Left ventricle myocardium inferior (tissue), 1 donor: ENCODE measurements at places on chromosomes 7 and 10. TPM values are rescaled to one million over a fixed set of nuclear protein-coding genes. Genes with fewer than 3 reads are reported as not detected.

Gene CYP2E1
- 1.1 TPM for total RNA-seq

DNA sequence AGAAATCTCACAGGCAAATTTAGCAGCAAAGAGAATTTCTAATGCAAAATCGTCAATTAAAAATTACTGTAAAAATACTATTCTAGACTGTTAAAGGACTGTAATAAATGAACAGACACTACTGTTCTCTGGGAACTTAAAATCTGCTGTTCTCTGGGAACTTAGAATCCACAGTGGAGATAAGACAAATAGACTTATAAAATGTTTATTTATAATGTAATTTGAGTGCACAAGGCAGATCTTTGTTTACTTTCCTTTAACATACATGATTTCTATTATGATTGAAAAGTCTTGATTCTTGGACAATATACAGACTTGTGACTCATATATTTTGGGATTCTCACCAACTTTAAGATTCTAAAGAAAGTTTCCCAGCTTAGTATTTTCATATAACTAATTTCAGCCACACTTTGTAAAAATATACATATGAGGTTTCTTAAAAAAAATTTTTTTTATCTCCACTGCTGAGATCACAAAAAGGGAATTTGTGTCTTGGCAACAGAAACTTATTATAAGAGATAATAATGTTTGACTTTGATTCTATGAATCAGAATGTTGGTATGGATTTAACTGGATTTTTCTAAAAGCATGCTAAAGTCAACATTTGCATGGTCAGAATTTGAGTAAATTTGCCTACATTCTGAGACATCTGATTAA lies 166.3 kb upstream of the RHOBTB1 start:
- H3K27ac ChIP-seq: no peak overlapping the region
- H3K4me3 ChIP-seq: no peak overlapping the region
- no peaks in the 10 kb centered on the region for H3K36me3 ChIP-seq

GRCh38 chr10:16011548-16011947 lies 151.2 kb upstream of the MINDY3 start:
- H3K36me3 ChIP-seq: no peaks in the 10 kb centered on the region
- H3K27ac ChIP-seq: no peak overlapping the region
- DNase-seq: no peak
- no peak overlapping the region for H3K4me3 ChIP-seq

DNA sequence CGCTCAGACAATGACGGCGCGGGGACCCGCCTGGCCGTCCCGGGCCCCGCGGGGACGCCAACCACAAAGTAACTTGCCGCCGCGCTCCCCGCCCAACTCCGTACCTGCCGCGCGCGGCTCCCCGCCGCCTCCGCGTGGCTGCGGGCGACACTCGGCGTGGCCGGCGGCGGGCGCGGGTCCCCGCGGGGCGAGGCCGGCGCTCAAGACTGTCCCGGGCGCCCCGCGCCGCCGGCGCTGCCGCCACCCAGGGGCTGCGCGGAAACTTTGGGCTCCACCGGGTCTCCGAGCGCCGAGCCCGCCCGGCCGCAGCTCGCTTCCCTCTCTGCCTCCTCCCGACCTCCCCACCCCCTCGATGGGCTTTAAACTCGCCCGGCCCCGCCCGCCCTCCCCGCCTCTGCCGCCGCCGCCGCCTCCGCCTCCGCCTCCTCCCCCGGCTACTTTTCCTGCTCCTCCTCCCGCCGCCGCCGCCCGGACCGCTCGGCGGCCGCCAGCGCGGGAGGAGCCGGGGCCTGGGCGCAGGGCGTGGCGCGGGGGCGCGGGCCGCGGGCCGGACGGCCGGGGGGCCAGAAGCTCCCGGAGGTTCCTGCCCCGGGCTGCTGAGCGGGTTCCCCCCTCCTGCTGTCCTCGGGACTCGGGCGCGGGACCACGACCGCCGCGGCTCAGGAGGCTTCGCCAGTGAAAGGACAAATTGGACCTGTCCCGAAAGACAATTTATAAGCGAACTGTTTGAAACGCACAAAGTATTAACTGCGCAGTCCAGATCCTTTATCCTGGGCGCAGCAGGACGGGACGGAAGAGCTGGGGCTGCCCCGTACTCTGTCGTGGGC lies 10.6 kb upstream of the GRB10 start:
- no peaks in the 10 kb centered on the region for H3K36me3 ChIP-seq
- DNase-seq: peak; percentile 76
- H3K4me1 ChIP-seq: peaks cover 43% of the 10 kb centered on the region
- H3K27me3 ChIP-seq: no peaks in the 10 kb centered on the region

DNA sequence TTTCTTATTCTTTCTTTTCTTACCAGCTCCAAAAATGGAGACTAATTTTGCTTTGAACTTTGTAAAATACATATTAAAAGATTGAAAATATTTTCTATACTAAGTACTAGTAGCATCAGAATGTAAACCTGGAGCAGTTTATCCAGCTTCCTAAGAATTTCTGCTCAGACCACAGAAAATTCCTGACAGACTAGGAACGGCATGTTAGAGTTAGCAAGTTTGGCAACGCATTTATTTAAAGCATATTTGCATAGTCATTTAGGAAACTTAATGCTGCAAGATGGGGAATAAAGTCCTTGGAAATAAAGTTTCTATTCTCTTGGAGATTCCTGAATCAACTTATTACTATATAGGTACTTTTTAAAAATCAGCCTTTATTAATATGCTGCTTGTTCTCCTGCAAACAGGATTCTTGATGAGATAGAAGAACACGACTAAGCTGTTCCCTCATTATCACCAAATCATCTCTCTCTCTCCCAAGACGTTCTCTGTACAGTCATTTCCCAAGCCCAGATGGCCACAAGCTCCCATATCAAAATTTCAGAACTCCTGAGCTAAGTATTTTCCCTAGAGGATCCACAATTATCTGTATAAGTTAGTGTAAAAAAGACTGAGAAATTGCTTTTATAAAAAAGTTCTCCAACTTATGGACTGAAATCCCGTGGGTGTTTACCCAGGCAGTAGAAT lies 305.8 kb upstream of the NEBL start:
- H3K4me3 ChIP-seq: no peak overlapping the region
- no peaks in the 10 kb centered on the region for H3K36me3 ChIP-seq
- peaks cover 10% of the 10 kb centered on the region for H3K4me1 ChIP-seq
- H3K27me3 ChIP-seq: no peaks in the 10 kb centered on the region
